T-helper 9 cell (primary cell): ENCODE measurements at places on chromosomes 6 and 20.

DNA sequence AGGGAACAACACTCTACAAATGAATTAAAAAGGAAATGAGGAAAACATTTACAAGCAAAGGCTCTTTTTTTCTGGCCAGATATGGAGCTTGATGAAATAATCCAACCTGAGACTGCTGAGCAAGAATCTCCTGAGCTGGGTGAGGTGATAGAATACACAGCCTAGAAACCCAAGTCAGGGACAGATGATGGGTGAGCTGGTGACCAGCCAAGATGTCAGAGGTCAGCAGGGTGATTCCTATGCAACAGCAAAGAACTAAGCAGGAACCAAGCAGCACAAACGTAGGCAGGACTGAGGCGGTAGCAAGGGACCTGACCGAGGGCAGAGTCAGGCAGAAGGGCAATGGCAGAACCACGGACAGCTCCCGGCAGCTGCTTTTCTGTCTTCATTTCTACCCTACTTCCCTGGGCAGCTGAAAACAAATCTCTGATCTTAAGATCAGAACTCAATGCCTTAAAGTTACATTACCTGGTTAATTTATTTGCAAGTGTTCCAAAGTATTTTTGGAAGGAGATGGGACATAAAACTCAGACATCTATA lies 75.1 kb downstream of the CDC40 start:
- no peak for DNase-seq

DNA sequence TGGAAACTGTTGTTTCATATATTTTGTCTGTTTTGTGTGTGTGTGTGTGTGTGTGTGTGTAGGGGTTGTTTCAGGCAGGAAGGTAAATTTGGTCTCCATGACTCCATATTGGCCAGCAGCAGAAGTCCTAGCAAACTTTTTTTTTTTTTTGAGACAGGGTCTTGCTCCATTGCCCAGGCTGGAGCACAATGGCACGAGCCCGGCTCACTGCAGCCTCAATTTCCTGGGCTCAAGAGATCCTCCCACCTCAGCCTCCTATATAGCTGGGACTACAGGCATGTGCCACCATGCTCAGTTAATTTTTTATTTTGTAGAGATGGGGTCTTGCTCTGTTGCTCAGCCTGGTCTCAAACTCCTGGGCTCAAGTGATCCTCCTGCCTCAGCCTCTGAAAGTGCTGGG lies 75.8 kb downstream of the PRDM1 start:
- DNase-seq = no peak

DNA sequence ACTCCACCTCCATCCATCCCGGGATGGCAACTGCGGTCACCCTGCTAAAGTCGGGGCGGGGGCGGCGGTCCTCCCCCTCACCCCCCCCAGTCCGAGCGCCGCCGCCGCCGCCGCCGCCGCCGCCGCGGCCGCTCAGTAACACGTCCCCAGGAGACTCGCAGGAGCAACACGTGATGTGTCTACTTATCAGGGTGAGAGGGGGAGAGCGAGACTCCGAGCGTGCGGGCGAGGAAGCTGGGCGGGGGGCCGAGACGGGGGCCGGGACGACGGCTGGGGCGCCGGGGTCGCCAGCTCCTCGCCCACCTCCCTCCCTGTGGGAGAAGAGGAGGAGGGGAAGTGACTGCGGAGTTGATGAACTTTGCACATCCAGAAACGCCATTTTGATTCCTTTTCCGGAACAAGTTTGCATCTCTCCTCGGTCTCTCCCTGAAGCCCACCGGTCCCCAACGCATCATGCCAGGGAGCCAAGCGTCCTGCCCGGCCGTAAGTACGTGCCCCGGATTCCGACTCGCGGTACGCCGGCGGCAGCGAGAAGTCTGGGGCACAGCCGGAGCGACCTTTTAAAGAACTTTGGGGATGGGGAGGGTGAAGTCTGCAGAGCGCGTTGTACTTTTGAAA lies at the start of gene RREB1:
Gene RREB1, plus strand, starts transcription at position 384 of the 618 bp plus-strand sequence. CDS start 73,951 bp downstream, outside the sequence.
- DNase-seq = peak; percentile 48

GRCh38 chr6:80214436-80215022 lies 108.1 kb downstream of the BCKDHB start:
- no peak for DNase-seq

DNA sequence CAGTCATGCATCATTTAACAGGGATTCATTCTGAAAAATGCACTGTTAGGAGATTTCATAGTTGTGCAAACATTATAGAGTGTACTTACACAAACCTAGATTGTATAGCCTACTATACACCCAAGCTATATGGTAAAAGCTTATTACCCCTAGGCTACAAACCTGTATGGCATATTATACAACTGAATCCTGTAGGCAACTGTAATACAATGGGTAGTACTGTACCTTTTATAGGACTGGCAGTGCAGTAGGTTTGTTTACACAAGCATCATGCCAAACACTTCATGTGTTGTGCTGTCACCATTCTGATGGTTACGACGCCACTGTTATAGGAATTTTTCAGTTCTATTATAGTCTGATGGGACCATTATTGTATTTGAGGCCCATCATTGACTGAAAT lies 39.3 kb upstream of the KHDC1 start:
- DNase-seq = no peak

DNA sequence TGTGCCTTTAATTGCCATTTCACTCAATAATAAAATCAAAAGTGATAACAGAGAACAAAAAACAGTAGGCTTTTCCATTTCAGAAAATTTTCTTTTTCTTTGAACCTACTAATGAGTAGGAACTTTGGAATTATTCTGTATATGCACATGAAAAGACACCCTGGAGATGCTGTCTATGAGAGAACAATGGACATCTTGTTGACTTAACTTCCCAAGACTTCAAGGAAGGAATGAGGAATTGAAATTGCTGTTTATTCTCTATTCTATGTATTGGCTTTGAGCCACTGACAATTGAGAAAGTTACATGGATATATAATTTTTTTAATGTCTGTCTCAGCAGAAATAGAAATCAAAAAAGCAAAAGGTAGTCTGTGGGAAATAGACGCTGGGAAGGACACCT lies 98.6 kb upstream of the PCSK2 start:
- no peak for DNase-seq

DNA sequence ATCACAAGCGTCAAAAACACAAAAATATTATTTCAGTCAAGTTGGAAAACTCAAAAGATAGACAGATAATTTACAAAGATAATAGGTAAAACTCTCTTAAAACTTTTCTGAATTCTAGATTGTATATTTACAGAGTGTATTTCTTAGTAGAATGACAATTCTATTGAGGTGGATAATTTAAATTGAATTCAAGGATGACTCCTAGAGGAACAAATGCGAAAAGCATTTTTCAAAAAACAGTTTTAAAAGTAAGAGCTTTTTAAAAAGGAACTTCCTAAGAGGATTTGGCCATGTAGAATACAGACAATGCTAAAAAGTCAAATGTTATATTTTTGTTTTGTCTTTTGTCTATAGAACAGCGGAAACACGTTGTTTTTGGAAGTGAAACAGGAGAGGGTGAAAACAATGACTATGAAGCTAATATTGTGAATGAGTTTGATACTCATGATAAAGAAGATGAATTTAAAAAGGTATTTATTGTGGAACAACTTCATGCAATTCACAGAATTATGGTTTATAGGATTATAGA lies 90.1 kb downstream of the DNAH8 start:
- no peak for DNase-seq

DNA sequence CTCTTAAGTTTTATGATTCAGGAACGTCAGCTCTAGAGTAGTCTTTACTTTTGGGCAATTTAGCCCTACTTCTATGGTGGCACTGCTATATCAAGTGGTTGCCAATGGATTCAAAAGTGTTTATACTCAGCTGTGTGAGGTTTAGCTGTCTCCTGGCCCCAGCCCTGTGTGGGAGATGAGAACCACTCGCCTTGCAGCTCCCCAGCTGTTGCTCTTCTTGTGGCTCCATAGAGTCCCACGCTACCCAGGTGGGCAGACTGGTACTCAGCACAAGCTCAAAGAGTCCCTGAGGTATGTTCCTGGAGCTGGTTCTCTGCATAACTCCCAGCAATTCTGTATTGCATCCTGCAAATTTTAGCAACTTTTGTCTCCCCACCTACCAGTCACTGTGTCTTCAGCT lies 59.6 kb downstream of the C6orf118 start:
- DNase-seq = no peak

DNA sequence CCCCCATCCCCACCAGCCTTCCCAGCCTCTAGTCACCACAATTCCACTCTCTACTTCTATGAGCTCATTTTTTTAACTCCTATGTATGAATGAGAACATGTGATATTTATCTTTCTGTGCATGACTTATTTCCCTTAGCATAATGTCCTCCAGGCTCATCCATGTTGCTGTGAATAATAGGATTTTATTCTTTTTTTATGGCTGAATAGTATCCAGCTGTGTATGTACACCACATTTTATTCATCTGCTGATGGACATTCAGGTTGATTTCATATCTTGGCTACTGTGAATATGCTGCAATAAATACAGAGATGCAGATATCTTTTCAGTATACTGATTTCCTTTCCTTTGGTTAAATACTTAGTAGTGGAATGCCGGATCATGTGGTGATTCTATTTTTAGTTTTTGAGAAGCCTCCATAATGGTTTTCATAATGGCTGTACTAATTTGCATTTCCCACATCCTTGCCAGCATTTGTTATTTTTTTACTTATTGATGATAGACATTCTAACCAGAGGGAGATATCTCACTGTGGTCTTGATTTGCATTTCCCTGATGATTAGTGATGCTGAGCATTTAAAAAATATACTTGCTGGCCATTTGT lies 194.9 kb downstream of the PACRG start:
- no peak for DNase-seq

DNA sequence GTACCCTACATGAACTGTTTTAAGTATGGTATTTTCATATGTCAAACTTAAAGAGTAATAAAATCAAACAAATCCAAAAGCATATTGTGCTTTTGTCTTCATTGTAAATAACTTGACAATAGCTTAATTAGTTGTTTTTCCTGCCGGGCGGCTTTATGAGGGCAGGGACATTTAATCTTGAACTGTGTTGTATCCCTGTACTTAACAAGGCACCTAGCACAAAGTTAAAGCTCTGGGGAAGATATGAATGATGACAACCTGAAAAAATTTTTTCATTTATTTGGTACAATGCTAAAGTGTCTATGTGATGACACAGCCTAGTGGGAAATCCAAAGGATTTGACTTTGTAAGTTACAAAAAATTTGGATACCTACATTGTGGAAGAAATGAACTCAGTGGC lies 502 bp upstream of the HACE1 start:
- DNase-seq = no peak

DNA sequence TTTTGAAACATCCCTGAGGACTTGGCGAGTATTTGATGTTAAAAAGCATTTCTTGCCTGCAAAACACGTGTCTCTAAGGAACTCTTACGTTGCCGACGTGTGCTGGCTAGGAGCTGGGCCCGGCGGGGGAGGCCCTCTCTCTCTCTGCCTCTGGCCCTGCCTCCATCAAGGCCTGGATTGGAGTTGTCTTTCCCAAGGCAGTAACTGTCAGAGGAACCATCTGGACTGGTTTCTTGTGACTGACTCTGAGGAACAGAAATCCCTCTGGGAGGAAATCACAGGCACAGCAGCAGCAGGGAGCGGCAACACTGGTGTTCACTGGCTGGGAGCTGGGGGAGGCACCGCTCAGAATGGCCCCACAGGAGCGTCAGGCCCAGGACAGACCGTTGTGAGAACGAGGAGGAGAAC lies 244.2 kb downstream of the NRN1 start:
- DNase-seq = no peak

DNA sequence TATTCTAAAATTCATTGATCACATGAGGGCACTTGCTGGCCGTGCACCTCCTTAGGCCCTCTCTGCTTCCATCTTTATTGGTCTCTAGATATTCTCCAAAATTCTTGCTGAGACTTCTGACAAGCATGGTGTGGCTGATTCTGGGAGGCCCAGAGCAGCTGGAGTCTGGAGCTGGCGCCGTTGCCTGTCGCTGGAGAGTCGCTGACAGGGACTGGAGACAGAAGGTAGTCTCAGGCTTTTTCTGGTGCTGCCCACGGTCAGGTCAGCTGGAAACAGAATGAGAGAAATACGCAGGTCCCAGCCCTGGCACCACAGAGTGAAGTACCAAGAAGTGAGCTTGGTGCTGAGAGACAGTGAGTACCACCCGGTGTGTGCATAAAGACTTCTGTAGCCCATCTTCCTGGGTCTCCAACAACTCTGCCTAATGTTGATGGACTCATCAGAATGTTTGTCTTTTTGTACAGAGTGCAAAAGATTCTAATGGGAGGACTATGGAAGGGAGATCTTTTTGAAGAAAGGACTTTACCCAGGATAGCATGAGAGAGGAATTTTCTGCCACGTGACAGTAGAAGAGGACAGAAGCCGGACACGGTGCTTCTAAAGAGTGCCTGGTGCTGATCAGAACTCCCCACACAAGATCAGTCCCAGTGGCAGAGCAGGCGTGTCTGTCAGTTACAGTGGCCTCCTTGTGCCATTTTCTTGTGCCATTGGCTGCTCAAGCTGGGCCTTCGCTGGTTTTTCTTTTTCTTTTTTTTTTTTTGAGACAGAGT lies 1.8 kb upstream of the ALDH8A1 start:
- no peak for DNase-seq
